ENCODE measurements at places on chromosomes 16 and 17. TPM values are rescaled to one million over a fixed set of nuclear protein-coding genes. Genes with fewer than 3 reads are reported as not detected.

The IRF8 gene
- 0.21 TPM for total RNA-seq

The KRT32 gene
- not detected for total RNA-seq

The TEX19 gene
- total RNA-seq = 1.9 TPM

The NKD1 gene
- total RNA-seq = 1.2 TPM

The ZNHIT3 gene
- 85.4 TPM for total RNA-seq

The EVI2B gene
- not detected for total RNA-seq

The ITGAE gene
- total RNA-seq = 28.8 TPM

The CES5A gene
- not detected for total RNA-seq
